ENCODE measurements at places on chromosomes 5 and 9.

GRCh38 chr5:78907255-78907891 is 77.7 kb downstream of the ARSB start:
- no peak for DNase-seq

GRCh38 chr9:135591506-135592330 is 30.2 kb downstream of the PAEP start:
- DNase-seq, result peak; percentile 5

- no peak for DNase-seq
These were observed 579.4 kb upstream of the RIOK2 start for GRCh38 chr5:97762483-97762882.

GRCh38 chr9:129752900-129753729 is at the start of gene PTGES:
Gene PTGES, minus strand, starts transcription at chr9:129753042. Its CDS starts 30 bp downstream, at chr9:129753012.
- peak; percentile 71 for DNase-seq

GRCh38 chr9:105608721-105609598 is 51.0 kb downstream of the FKTN start:
- DNase-seq, result no peak

- no peak for DNase-seq
These were observed 1053.5 kb downstream of the NR2F1-AS1 start for GRCh38 chr5:92527311-92528078.

GRCh38 chr9:1210954-1211353 is 160.8 kb downstream of the DMRT2 start:
- no peak for DNase-seq

DNA sequence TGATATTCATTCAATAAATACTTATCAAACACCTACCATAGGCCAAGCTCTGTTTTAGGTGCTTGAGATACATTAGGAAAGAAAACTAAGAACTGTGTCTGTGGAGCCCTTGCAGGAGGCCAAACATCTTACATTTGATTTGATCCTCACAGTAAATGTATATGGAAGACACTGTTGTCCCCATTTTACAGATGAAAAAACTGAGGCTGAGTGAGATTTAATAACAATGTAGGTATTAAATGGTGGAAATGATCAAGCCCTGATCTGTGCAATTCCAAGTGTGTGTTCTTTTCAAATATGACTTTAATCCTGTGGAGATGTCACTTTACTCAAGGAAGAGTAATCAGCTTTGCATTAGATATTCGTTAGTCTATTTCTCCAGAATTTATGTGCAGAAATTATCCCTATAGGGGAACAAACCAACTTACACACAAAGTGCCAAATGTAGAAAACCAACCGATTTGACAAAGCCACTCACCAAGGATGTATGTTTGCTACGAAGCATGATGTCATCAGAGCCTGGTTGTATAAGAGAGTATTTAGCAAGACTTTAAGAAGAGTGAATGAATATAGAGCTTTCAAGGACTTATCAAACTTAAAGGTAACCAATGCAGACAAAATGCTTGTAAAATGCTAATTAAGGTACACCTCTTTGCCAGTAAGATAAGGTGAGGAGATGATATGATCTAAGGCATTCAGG is 153.9 kb upstream of the NFIB start:
- DNase-seq, result no peak

GRCh38 chr5:133825631-133826289 is 142.7 kb downstream of the C5orf15 start:
- DNase-seq, result no peak

- peak; percentile 45 for DNase-seq
These were observed 243.0 kb upstream of the PTGER4 start for GRCh38 chr5:40436535-40437237.

- DNase-seq, result no peak
These were observed 810.9 kb upstream of the ACO1 start for GRCh38 chr9:31573561-31573960.

- no peak for DNase-seq
These were observed 47.6 kb downstream of the PRRC2B start for GRCh38 chr9:131441441-131441840.

- no peak for DNase-seq
These were observed 457.5 kb downstream of the KIF4B start for GRCh38 chr5:155471027-155471426.

DNA sequence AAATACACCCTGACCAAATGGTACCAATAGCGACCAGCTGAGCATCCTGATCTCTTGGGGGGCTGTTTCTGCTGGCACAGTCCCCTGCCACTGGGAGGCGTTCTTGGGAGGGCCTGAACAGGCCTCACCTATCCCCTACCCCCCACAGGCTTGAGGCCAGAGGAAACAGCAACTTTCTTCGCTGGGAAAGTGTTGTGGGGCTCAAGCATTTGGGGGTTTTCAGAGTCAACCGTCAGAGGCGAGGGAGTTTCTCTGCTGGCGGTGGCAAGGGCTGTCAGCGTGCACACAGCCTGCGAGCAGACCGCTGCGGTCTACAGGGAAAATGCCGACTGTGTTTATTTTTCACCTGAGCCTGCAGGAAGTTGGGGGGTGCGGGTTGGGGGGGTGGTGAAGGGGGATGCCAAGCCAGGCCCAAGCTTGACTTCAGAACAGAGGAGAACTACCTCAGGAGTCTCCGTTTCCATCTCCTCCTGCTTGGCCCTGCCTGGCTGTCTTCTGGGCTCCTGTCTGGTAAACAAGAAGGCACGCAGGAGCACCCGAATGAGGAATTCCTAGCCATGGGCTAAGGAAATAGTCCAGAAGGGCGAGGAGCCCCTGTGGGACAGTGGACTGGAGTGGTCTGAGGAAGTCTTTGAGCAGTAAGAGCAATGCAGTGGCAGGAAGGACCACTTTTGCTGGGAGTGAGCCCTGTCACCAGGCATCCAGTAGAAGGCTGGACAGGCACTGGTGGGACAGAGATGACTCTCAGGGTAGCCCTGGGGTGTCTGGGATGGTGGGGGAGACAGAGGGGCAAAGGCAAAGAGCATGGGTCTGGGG is 18.1 kb downstream of the TCF7 start:
- peak; percentile 81 for DNase-seq

DNA sequence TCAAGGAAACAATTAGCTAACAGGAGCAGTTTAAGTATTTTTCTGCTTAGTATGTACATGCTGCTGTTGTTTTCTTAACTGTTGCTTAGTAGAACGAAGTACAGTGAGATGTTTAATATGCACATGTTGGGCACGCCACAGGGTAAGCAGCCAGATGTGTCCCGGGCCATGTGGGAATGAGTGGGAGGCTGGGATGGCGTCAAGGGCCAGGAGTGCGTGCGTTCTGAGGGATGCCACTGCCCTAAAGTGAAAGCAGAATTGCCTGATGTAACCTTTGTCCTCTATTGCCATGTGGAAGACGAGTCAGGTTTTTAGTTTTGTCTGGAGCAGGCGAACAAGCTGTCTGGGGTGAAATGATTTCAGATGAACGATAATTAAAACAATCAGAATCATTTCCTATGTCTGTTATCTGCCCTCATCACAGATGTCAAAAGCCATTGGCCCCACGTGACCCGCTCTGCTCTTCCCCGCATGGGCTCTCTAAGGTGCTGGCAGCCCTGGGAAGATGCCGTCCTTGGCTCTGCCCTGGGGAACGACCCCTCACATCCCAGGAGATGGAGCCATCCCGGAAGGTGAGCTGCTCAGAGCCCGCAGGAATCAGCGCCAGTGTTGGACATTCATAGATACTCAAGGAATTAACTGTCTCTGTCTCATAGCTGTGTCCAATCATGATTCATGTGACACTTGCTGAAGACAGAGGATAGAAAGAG is 356.6 kb upstream of the IRX4 start:
- DNase-seq, result no peak

GRCh38 chr5:78243639-78244038 is 50.9 kb downstream of the AP3B1 start:
- no peak for DNase-seq

DNA sequence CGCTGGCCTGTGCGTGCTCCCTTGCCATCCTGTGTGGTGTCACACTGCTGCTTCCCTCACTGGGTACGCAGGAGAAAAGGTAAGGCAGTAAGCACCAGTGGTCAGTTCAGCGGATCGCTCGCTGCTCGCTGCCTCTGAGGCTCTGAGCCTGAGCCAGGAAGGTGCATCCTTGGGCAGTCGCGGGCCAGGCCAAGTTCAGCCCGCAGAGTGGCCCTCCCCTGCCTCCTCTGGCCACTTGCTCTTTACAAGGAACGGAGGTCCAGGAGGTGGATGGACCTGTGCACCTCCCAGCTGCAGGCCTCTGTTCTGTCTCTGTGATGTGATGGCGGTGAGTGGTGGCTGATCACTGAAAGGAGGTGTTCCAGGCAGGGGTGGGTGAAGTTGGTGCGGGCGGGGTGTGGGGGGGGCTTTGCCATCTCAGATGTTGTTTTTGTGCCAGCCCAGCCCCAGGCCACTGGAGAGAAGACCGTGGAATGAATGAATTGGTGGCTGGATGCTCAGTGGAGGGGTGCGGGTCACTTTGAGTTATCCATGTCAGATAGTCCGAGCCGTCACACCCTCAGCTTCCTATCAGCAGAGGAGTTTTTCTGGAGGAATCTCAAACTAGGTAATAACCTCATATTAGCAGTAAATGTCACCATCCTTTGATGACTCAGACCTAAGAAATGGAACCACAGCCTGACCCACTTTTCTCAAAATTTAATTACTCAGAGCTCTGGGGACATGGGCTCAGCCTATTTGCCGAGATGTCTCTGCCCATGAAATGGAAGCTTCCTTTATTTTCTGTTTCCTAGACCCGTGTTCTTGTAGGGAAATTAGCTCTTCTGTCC is 7.3 kb downstream of the COL5A1 start:
- no peak for DNase-seq

GRCh38 chr5:1508659-1509290 is 15.0 kb downstream of the LPCAT1 start:
- DNase-seq, result peak; percentile 16

DNA sequence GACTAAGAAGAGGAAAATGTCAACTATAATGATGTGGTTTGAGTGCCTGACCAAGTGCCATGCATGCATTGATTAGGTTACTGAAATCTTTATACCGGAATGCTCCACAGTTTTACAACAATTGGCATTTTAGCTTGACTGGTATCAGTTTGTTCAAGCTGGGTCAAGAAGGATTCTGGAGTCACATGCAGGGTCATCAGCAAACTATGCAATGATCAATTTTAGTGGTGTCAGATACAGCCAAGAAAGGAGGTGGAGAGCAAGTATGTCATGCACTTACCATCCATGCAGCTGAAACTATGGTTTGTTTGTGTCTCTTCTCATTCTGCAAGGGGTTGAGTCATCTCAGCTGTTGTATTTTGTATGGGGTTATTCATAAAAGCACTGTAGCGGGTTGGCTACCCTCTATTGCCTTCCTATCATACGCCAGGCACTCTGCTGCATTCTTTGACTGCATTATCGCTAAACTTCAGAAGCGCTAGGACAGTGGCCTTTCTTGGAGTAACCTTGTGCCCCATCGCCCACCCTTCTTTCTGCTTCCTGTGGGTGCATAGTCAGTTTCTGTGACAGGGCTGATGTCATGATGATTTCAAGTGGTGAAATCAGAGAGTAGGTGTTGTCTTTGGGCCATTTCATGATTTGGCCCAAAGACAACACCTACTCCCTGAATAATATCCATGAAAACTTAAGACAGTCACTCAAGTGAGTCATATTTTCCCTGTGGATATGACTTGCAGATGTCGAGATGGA is 145.4 kb downstream of the MTX3 start:
- peak; percentile 40 for DNase-seq

DNA sequence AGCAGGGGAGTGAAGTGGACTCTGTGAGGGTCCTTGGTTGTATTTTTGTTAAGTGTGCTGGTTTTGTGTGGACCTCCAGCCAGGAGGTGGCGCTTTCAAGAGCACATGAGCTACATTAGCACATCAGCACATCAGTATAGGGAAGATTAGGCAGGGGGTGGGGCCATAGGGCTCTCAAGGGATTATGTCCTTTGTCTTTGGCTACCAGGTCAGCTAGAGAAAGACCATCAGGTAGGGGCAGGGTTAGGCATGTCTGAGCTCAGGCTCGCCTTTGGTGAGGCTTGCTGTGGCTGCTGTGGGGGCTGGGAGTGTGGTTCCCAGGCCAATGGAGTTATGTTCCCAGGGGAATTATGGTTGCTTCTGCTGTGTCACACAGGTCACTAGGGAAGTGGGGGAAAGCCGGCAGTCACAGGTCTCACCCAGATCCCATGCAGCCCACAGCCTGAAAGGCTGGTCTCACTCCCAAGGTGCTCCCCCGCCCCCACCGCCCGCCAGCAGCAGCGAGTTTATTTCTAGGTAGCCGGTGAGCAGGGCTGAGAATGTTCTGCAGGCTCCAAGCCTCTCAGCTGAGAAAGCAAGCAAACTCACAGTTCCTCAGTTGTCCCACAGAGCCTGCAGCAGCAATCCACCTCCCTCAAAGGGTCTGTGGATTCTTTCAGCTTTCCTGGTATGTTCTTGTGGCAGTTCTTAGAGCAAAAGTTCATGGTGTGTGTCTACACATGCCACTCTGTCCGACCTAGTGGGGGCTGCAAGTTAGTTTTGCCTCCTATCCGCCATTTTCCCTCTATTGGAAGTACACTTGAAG is 13.7 kb downstream of the OR1J1 start:
- DNase-seq, result peak; percentile 44

DNA sequence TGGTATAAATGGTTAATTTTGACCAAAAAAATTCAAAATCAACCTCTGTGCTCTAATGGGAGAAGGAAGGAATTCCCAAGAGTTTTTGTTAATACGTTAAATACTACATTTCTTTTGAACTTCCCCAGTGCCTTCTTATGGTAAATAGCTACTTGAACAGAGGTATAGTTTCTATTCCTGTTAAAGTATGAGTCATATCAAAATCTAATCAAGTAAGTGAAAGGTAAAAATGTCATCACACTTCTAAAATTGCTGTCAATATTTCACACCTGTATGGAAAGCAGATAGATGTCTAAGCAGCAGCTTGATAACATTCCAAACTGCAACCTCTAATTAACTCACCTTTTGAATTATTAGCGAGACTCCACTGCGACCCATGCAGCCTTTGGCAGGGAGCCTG is 214.1 kb upstream of the MEF2C start:
- no peak for DNase-seq

GRCh38 chr5:67267512-67268216 is 71.1 kb upstream of the CD180 start:
- DNase-seq, result no peak

GRCh38 chr9:21695443-21695842 is 107.0 kb upstream of the MTAP start:
- no peak for DNase-seq

DNA sequence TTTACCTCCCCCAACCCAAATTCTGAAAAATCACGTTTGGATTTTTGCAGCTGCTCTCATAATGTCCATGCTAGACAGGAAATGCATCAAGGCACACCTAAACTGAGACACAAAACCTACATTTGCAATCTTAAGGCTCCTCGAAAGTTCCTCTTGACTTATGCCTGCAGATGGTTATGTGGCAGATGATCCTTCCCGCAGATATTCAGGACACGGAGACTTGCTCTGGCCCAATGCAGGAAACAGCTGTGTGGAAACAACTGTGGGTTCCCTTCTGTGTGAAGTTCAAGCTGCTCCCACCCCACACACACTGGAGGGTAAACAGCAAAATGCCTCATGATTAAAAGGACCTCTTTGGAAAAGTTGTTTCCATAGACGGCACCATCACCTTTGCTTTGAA is 253.8 kb downstream of the EBF1 start:
- DNase-seq, result no peak

GRCh38 chr5:38450627-38451026 is 105.8 kb downstream of the LIFR start:
- DNase-seq, result no peak
